ENCODE measurements at places on chromosomes 11 and 22.

- no peak for DNase-seq
Measured at GRCh38 chr22:17769716-17770082, 4.6 kb downstream of the BID start.

- peak; percentile 59 for DNase-seq
Measured at GRCh38 chr11:90639461-90639993, 416.7 kb upstream of the CHORDC1 start.

DNA sequence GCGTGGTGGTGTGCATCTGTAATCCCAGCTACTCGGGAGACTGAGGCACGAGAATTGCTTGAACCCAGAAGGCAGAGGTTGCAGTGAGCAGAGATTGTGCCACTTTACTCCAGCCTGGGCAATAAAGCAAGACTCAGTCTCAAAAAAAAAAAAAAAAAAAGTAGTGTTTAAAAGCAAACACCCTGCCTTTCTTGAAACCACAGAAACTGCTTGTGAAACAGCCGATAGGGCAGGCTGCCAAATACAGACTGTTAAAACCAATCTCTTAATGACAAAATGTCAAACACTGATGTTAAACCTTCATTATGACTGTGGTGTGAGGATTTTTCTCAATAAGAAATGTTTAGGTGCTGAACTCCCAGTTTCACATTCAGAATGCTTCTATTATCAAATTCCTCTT, 27.3 kb downstream of the MARK2 start:
- no peak for DNase-seq

- no peak for DNase-seq
Measured at GRCh38 chr11:84549217-84549616, 1077.9 kb downstream of the DLG2 start.

- no peak for DNase-seq
Measured at GRCh38 chr11:66073669-66074068, 3.6 kb downstream of the PACS1 start.

GRCh38 chr11:107202241-107202640, 184.0 kb upstream of the GUCY1A2 start:
- no peak for DNase-seq

- DNase-seq, result no peak
Measured at GRCh38 chr11:76240161-76240540, 33.8 kb upstream of the WNT11 start.

GRCh38 chr22:17318817-17319216, 50.4 kb upstream of the CECR2 start:
- DNase-seq, result no peak

DNA sequence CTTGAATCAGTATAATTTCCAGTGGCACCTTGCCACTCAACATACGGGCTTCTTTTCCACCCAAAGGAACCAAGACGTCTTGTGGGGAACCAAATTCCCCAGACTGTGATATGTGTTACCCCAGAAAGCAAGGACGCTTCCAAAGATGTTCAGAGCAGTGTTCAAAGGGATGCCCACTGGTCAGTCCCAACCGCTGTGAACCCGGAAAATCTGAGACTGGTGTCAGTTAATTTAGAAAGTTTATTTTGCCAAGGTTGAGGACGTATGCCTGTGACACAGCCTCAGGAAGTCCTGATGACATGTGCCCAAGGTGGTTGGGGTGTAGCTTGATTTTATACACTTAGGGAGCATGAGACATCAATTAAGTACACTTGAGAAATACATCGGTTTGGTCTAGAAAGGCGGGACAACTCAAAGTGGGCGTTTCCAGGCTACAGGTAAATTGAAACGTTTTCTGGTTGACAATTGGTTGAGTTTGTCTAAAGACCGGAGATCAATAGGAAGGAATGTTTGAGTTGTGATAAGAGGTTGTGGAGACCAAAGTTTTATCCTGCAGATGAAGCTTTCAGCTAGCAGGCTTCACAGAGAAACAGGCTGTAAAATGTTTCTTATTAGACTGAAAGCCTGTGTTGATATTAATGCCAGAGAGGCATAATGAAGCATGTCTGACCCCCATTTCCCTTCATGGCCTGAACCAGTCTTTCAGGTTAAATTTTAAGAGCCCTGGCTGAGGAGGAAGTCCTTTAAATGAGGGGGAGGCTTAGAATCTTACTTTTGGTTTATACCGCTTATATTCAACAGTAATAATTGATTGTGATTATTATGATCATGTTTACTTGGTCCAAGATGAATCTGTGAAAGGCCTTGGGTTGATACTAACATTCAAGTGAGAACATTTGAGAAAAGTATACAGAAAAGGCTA, 6.8 kb downstream of the APOL3 start:
- no peak for DNase-seq

GRCh38 chr22:30275625-30276024, 9.0 kb upstream of the OSM start:
- no peak for DNase-seq

DNA sequence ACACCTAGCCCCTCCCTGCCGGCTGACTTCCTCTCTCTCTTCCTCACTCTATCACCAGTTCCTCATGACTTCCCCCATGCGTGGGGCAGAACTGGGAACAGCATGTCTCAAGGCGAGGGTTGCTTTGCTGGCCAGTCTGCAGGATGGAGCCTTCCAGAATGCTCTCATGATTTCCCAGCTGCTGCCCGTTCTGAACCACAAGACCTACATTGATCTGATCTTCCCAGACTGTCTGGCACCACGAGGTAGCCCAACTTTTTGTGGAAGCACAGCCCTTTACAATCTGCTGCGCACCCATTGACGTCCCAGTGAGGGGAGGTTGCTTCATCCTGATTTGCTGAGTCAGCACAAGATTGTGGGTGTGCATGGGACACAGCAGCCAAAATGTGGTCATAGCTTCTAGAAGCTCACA, 8.6 kb downstream of the TCN2 start:
- no peak for DNase-seq

- no peak for DNase-seq
Measured at GRCh38 chr11:127528297-127528696, 527.7 kb upstream of the KIRREL3 start.

DNA sequence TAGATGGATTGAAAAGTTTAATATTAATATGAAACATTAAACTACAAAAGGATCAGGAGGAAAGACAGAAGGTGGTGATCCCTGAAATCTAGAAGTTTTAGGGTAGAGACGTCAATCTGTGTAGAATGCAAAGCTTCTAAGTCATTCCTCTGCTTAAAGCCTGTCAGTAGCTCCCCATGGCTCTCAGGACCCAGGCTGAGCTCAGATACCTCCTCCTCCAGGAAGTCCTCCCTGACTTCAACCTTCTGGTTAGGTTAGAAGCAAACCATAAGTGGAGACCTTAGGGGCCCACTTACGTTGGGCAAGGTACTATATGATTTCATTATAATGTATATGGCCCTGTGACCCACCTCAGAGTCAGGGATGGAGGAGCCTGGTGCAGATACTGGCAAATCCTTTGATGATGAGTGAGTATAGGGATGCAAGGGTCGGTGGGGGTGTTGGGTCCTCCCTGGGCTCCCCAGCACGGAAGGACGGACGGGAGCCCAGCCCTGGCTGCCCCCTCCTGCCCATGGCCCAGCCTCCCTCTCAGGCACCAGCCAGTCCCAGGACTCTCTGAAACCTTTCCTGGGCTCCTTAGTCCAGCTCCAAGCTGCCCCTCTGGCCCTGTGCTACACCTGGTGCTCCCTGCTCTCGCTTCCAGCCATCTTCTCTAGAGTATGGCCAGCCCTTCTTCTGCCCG, 3.2 kb upstream of the PPP6R3 start:
- no peak for DNase-seq

GRCh38 chr22:36397131-36398093, 9.6 kb upstream of the MYH9 start:
- DNase-seq, result no peak

DNA sequence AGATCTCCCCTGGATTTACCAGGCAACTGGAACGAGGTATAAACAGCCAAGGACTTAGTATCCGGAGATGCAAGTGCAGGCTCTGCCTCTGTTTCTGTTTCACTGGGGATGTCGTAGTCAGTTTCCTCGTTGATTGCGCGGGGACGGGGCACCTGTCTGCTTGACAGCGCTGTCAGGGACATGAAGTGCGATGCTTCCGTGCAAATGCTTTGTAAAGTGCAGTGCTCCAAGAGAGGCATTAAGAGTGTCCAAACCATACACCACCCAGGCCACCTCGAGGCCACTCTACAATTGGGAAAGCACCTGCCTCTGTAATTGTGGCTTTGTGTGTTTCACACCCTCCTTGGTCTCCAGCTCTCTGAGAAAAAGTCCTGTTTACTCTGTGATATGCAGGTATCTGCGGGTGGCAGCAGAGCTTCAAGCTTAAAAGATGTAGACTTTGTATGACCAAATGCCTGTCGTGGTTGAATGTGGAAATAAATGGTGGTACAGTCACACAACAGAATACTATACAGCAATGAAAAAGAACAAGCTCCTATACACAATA, 18.6 kb upstream of the CD5 start:
- no peak for DNase-seq

DNA sequence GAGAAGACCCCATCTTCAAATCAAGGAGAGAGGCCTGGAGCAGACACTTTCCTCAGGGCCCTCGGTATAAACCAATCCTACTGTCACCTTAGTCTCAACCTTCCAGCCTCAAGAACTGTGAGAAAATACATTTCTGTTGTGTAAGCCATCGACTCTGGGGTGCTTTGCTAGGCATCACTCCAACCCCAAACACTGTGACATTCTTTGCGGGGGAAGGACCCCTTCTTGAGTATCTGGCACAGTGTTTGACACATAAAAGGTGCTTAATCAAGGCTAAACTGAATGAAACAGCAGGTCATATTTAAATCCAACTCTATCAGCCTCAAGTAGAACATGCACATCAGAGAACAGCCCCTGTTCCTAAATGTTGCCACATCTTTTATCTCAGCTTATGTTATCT, 558.1 kb downstream of the INSC start:
- DNase-seq, result no peak

DNA sequence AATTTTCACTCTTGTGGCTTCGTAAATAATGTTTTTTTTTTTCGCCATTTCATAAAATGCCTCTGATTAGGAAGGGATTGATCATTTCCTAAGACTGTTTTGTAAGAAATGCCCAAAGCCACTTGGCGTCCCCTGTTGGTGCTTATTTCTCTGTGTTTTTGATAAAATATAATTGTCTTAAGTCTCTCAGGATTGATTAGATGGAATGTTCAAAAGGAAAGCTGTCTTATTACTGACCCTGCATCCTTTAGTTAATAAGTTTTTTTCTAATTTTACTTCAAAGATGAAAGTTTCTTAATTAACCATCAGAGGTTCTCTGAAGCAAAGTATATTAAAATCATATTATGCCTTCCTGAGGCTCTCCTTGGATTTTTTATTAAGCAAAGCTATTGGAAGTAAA, 624.3 kb upstream of the TENM4 start:
- DNase-seq, result no peak

DNA sequence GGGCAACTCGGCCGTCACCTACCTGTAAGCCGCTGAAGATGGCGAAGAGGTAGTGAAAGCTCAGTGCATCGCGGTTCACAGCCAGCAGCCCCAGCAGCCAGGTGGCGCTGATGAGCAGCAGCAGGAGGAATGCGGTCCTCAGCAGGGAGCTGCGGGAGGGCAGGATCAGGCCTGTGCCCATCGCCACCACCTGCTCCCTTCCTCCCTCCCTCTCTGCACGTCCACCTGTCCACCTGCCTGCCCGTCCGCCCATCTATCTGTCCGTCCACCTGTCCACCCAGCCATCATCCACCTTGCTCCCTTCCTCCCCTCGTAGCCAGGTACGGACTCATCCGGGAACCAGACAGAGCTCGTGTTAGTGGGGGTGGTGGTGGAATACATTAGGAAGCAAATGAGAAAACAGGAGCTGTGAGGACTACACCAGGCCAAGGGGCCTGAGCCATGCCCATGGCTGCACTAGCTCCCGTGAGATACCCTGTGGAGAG, 32.2 kb downstream of the TRMU start:
- DNase-seq, result peak; percentile 16

- DNase-seq, result no peak
Measured at GRCh38 chr11:47539681-47540039, 13.3 kb downstream of the CELF1 start.

DNA sequence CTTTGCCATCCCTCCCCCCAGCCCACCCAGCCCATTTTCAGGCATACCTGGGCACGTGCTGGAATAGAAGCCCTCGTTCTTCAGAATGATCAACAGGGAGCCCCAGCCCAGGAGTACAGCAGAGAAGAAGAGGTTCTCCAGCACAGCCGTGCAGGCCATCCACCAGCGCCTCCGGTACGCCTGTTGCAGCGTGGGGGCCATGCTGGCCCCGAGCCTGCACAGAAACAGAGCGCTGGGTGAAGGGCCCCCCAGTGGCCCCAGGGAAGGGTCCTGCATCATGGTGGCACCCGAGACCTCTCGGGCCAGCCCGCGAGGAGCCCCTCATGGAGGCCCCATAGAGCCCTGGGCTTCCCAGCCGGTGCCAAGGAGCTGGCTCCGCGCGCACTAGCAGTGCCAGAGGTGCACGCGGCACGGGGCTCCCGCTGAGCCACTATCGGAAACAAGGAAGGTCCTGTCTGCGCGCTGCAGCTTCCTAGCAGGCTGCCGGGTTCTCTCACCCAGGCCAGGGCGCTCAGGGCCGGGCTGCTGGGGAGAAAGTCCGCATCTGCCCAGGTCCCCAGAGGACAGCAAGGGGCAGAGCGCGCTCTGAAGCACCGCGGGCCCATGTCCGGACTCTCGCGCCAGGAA, 1.5 kb downstream of the SLC43A1 start:
- no peak for DNase-seq

DNA sequence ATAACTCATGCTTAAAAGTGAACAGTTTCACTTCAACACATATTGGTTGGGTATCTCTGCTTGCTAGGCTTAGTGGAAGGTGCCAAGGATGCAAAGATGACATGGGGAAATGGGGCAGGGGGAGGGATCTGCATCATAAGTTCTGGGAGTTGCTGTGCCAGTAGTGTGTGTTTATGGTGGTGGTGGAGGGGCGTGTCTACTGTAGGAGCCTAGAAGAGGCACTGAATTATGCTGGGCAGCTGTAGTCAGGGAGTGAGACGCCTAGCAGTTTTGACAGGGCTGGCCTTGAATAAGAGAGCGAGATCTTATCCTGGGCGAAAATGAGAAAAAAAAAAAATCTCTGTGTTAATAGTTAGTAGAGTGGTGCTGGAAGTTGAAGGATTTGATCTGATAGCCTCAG, 3.0 kb downstream of the ELMOD1 start:
- no peak for DNase-seq

DNA sequence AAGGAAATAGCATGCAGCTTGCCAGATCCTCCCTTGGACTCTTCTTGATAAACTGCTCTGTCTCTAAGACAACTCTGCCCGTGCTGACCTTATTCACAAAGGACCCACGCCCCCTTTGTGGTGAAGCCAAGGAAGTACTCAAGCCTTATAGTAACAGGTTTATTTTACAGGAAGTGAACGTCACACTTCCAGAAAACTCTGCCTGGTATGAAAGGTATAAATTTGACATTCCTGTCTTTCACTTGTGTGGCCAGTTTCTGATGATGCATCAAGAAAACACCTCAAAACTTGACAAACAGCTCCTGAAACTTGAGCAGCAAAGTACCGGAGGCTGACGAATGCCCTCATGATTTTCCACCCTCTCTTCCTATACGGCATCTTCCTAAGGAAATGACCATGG, 12.5 kb upstream of the PELI3 start:
- no peak for DNase-seq

DNA sequence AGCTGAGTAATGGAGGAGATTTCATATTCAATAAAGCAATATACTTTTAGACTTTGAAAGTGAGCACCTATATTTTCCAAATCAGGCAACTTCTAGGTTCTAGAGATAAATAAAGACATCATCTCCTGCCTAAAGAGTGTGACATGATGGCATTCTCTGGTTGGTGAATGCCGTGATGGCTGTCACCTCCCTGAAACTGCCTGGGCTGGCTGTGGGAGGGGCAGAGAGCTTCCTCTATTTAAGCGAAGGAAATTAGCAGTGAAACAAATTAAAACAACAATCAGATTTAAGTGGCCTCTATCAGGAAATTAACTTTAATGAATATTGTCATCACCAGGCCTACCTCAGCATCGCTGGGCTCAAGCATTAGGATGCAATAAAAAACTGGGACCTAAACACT, 113.9 kb downstream of the ARL14EP start:
- DNase-seq, result no peak
